Neural crest cell (in vitro differentiated cells): ENCODE measurements at places on chromosomes 5 and 9. TPM values are rescaled to one million over a fixed set of nuclear protein-coding genes. Genes with fewer than 3 reads are reported as not detected.

Gene DBN1
- total RNA-seq = 387 and 410 TPM in 2 replicates

- DNase-seq = no peak
These were observed 12.8 kb downstream of the AKNA start for GRCh38 chr9:114374936-114375335.

Gene CNTFR
- 112 and 115 TPM in 2 replicates for total RNA-seq

- no peak for DNase-seq
These were observed 50.7 kb downstream of the UIMC1 start for GRCh38 chr5:176955895-176956294.

Gene ARL14EPL
- not detected in 2 replicates for total RNA-seq

DNA sequence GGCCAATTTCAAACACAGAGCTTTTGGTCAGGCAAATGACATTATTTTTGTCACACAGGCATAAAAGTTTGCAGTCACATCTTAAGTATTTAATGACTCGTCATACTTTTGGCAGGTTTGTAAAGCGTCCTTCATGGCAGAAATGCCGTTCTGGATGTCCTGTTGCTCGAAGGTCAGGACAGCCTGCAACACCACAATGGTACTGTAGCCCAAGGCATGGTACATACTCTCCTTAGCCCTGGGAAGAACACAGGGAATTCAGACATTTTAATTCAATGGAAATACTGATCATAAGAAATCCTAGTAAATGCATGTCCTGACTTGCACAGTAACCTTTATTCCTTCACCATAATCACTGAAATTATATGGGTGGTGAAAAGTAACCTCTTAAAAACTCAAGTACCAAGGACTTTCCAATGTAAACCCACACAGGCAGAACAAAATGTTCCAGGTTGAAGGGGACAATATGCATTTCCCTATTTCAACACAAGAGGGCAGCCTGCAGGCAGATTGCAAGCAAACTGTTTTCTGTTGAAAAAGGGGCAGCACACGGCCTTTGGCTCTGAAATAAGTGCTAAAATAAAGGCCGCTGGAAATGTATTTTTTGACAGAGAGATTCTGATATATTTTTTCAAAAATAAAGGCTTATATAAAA, 95.7 kb downstream of the TTC39B start:
- DNase-seq = peak; percentile 80

Gene LCN15
- total RNA-seq = not detected in 2 replicates

DNA sequence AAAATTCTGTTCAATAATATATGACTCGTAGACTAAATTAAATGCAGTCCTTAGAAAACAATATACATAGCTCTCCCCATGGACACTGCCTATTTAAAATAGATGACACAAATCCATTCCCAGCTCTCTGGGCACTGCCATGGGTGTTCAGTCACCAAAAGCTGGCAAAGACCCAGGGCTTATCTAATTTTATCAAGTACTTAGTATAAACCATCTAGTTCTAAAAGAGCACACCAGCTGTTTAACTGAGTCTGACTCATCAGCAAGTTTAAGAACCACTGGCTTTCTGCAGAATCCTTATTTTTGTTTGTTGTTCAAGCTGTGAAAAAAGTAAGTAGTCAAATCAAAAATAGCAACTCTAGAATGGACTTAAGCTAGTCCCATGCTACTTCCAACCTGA, 107.6 kb downstream of the PLPP1 start:
- no peak for DNase-seq
